Cortex of kidney (tissue), 1 donor: ENCODE measurements at places on chromosomes 2 and 18.

DNA sequence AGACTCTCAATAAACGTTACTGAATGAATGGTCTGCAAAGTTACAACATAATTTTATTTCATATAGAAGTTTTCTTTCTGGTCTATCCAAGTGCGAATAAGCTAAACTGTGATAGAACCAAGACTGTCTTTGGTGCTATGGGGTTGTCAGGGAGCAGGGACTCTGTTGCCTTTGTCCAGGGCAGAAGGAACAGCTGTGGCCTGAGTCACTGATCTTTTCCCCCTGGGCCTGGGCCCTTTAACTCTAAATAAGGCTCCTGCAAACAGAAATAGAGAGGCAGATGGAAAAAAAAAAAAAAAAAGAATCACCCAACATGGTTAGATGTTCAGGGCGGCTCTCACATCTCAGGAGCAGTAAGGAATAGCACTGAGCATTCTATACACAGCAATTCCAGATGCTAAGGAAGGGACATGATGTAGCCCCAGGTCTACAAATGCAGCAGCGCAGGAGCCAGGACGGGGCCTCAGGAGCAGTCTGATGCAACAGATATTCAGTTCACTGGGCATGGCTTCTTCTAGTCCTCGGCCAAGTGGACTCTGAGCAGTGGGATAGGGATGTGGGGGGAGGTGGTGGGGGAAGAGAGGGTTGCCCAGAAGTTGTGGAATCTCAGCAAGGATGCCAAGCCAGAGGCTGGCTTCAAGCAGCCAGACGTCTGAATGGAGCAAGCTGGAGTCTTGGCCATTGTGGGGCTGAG, 247.1 kb upstream of the SIX2 start:
- no peak for DNase-seq

DNA sequence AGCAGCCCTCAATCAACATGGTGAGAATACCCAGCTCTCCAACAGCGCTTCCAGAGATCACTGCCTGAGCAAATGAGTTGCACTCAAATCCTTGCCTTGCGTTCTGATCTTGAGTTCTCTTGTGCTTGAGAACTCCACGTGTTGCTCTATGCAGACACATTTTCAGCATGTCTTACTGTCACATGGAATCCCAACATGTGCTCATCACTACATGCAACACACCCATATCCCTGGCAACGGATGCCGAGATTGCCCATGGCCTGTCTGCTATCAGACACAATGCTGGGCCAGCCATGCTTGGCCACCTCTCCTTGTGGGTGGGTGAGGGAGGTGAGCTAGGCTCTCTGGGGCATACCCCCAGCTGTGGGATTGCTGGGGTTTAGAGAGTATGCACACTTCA, 91.9 kb upstream of the LDAH start:
- no peak for DNase-seq

- DNase-seq = no peak
Observed at GRCh38 chr2:172153757-172154156, 51.1 kb upstream of the DLX2 start.

GRCh38 chr2:70070542-70071268, 16.6 kb upstream of the PCBP1 start:
- no peak for DNase-seq

DNA sequence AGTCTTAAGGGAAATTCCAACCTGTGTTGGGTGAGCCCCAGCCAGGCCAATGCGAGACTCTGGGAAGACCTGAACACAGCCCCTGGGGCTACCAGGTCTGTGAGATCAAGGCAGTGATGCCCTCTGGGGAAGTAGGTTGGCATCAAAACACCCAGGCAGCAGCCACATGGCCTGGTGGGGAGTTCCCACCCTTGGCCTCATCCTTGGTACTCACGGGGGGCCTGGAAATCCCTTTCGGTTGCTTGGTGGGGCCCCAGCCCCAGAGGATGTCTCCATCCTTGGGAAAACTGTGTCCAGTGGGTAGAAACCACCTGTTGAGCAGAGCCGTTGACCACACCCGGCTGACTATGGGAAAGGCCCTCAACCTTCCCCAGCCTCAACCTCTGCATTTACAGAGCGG, 56.0 kb upstream of the PXDN start:
- DNase-seq = no peak

GRCh38 chr2:106596844-106597243, 109.7 kb downstream of the CD8B2 start:
- no peak for DNase-seq

DNA sequence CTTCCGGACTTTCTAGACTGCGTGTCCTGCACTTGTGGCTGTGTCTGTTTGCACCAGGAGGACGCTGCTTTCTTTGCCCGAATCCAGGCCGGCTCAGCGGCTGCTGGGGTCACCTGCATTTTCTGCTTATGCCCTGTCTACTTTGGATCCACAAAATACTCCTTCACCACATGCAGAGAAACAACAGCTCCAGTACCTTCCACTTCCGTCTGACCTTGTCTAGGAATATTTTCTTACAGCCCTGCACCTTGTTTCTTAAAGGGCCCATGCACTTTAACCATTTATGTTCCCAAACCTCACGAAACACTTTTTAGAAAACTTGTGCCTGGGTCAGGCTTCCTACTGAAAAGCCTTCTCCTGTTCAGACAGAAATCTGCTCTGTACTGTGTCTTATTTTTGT, 129.4 kb upstream of the NCK2 start:
- DNase-seq = no peak

GRCh38 chr2:70886541-70886987, 49.1 kb upstream of the ATP6V1B1 start:
- DNase-seq = no peak

DNA sequence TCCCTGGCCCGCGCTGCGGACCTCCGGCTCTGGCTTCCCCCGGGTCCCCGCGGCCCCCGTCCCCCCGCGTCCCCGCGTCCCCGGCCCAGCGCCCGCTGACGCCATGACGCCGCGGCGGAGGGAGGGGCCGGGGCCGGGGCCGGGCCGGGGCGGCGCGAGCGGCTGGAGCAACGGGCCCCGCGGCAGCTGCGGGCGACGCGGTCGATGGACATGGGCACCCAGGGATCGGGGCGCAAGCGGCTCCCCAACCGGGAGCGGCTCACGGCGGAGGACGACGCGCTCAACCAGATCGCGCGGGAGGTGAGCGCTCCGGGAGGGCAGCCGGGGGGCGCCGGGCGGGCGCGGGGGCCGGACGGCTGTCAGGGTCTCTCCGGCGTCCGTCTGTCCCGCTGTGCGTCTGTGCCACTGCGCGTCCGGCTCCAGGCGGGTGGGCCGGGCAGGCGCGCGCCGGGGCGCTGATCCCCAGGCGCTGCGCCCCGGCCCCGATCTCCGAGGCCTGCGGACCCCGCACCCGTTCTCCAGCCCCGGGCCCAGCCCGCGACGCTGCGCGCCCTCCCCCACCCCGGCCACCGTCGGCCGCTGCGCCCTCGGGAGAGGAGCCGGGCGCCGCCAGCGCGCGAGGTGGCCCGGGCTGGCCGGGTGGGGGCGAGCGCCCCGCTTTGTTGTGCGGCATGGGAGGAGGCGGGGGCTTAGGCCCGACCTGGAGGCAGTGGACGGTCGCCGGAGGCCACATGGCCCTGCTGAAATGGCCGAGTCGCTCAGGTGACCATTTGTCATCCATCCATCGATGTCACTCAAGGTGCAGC, at the start of gene LRRFIP1:
Gene LRRFIP1 (plus strand): TSS at position 147 of the 806 bp plus-strand sequence. CDS start 58 bp downstream, at position 205.
- DNase-seq = no peak
